ENCODE measurements at places on chromosomes 1 and 21.

- peak; percentile 21 for DNase-seq
These were observed 33.2 kb downstream of the NHLH2 start for GRCh38 chr1:115807723-115808122.

DNA sequence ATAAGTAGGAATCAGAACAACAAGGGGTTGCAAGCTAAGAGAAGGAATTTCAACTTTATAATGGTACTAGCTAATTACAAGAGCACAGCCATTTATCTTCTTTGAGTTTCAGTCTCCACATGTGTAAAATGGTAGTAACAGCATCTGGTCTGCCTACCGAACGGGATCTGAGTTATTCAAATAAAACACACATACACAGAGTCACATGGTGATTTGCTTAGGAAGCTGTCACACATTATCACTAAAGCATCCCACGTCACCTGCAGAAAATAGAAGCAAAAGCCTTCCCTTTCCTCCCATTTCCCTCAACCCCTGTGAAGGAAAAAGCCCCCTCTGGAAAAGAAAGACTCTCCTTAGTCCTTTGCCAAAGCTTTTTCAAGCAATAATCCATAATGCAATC lies 389.7 kb downstream of the OMA1 start:
- no peak for DNase-seq

DNA sequence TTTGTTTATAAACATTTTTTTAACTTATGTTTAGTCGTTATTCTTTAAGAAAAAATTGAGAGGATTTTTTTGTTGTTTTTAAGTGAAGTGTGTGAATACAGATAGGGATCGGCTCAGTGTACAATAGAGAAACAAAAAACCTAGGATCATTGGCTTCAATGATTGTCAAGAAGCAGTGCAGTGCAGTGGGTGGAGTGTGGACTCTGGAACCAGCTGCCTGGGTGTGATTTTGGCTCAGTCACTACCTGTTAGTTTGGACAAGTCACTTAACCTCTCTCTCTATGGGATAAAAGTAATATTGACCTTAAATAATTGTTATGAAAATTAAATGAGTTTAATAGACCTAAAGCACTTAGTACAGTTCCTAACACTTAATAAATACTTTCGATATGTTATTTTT lies 41.3 kb downstream of the SCCPDH start:
- no peak for DNase-seq

DNA sequence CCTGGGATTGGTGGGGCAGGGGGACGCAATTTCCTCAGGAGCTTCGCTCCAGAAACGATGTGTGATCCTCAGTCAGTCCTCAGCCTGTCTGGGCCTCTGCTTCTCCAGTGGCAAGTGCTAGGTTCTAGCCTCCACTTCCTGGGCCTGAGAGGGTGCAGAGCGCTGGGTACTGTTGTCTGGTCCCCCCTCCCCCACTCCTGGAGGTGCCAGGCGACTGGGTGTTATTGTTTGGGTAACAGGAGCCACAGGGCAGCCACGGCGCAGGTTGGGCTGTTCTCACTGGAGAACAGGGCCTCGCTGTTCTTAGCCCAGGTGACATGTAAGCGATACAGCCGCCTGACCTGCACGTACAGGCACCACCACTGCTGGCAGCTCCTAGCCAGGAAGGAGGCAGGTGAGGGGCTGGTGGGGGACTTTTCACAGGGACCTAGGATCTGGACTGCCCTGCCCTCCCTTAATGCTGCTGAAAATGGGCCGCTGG lies 2.1 kb downstream of the RPS6KA1 start:
- DNase-seq = no peak

- no peak for DNase-seq
These were observed 61.4 kb downstream of the EIF2B3 start for GRCh38 chr1:44924835-44925464.

- DNase-seq = peak; percentile 96
These were observed 18.9 kb downstream of the LDLRAP1 start for GRCh38 chr1:25562101-25562927.

DNA sequence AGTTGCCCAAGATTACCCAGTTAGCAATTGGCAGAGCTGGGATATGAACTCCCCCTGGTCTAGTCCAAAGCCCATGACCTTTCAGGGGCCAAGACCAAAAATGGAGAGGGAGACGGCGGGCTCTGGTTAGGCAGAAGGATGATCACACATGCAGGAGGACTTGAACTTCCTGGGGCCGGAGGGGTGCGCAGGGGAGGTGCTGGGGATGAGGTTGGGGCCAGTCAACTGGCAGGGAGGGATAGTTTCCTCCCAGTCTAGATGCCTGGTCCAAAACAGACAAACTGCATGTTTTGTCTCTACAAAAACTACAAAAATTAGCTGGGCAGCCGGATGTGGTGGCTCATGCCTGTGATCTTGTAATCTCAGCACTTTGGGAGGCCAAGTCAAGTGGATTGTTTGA lies 78.1 kb downstream of the NKAIN1 start:
- no peak for DNase-seq

DNA sequence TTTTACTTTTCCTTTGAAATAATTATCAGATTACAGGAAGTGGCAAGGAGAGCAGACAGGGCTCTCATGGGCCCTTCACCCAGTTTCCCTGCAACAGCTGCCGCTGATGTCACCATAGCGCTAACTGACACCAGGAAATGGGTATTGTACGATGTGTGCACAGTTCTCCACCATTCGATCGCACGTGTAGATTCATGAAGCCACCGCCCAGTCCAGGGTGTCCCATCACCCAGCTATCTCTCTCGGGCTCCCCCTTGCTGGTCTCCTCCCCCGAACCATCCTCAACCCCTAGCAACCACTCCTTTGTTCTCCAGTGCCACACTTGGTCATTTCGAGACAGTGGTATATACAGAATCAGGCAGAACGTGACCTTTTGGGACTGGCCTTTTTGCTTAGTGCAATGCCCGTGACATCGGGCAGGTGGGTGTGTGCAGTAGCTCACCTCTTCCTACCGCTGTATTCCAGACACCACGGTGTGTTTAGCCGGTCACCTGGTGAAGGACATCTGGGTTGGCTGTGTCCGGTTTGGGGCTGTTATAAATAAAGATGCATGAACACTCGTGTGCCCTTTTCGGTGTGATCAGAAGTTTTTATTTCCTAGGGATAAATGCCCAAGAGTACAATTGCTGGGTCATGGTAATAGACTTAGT lies 118.4 kb downstream of the CRYAA start:
- no peak for DNase-seq

DNA sequence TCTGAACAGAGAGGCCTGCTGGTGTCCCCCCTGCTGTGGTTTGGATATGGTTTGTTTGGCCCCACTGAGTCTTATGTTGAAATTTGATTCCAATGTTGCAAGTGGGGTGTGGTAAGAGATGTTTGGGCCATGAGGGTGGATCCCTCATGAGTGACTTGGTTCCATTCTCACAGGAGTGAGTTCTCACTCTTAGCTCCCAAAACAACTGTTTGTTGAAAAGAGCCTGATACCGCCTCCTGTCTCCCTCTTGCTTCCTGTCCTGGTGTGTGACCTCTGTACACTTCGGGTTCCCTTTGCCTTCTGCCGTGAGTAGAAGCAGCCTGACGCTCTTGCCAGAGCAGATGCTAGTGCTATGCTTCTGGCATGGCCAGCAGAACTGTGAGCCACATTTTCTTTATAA lies 60.5 kb downstream of the C21orf91 start:
- DNase-seq = no peak

- DNase-seq = peak; percentile 87
These were observed 48.1 kb downstream of the CDC14A start for GRCh38 chr1:100400404-100400803.

- DNase-seq = no peak
These were observed at the start of gene AJAP1 for GRCh38 chr1:4653796-4654725. TSS of gene AJAP1 (plus strand) at chr1:4654609. CDS start at chr1:4655426, 817 bp downstream.

DNA sequence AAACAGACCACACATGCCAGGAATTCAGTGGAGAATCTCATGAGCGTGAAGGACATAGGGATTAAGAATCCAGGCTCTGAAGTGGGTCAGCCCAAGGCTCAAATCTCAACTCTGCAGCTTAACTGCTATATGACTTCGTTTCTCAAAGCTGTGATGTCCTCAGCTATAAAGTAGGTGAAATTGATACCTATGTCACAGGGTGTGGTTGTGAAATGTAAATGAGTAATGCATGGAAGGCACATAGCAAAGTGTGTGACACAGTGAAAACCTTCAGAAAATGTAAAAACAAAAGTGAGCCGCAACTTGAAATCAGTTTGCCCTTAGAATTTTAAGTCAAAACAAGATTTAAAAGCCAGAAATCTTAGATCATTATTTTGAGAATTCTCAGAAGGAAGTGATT lies 145.7 kb upstream of the PRMT6 start:
- no peak for DNase-seq

GRCh38 chr1:212618466-212619210 lies 10.1 kb downstream of the ATF3 start:
- no peak for DNase-seq

DNA sequence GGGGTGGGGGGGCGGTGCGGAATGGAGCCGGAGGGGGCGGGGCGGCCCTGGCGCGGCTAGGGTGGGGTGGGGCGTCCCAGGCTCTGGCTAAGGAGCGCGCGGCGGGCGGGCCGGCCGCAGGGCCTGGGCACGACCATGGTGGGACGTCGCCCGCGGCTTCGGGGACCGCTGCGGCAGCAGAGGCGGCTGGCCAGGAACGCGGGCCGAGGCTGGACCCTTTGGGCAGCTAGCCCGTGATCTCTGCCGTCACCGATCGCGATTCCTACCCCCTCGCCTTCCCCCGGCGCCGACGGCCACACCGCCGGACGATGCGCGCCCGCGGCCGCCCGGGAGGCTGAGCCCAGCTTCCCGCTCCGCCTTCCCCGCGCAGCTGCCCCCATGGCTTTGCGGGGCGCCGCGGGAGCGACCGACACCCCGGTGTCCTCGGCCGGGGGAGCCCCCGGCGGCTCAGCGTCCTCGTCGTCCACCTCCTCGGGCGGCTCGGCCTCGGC lies at the start of gene MAP3K21:
MAP3K21 (plus strand) TSS at position 74 of the 491 bp plus-strand sequence; CDS start at position 379, 305 bp downstream.
- DNase-seq = no peak

DNA sequence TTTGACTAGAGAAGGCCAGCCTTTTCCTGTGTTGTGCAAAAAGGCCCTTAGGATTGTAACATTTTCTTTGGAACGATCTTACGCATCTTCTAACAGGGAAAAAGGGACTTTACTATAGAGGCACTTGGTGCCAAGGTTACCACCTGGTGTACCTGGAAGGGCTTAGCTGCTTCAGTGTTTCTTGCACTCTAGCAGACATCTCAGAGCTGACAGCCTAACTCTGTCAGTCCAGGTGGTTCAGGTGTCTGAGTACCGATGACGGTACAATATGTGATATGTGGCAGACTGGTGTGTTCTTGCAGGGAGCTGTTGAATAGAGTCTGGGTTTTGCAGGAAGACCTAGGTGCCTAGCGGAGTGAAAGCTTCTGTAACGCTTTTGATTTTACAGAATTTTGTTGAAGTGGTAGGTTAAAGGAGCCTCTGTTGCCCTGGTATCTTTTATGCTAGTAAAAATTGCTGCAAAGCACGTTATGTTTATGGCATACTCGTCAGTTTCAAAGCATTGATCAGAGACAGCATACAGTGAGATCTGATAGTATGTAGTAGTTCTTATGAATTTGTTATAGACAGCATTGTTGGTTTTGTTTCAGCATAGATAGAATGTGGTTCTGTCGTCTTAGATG lies 1.4 kb downstream of the MAGI3 start:
- DNase-seq = peak; percentile 33

- no peak for DNase-seq
These were observed 15.2 kb downstream of the NR5A2 start for GRCh38 chr1:200042552-200043335.

- no peak for DNase-seq
These were observed 22.8 kb downstream of the LACTBL1 start for GRCh38 chr1:22949822-22950331.

DNA sequence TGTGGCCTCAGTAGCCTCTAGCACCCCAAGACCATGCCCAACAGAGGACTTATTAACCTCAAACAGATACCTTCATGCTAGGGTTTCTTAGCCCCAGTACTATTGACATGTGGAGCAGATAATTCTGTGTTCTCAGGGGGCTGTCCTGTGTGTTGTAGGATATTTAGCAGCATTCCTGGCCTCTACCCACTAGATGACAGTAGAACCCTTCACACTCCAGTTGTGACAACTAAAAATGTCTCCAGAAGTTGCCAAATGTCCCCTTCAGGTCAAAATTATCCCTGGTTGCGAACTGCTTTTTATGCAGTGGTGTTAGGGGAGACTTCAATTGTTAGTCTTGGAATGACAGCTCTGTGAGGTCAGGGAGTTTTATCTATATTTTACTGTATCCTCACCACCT lies 8.1 kb downstream of the KAZN start:
- DNase-seq = no peak

- DNase-seq = no peak
These were observed 9.9 kb downstream of the AMPD2 start for GRCh38 chr1:109629372-109630030.

GRCh38 chr1:245657371-245657770 lies 502.6 kb downstream of the KIF26B start:
- no peak for DNase-seq

- no peak for DNase-seq
These were observed 64.0 kb upstream of the ASB17 start for GRCh38 chr1:75996196-75996595.

GRCh38 chr1:224116131-224116530 lies 2.2 kb downstream of the FBXO28 start:
- peak; percentile 46 for DNase-seq

DNA sequence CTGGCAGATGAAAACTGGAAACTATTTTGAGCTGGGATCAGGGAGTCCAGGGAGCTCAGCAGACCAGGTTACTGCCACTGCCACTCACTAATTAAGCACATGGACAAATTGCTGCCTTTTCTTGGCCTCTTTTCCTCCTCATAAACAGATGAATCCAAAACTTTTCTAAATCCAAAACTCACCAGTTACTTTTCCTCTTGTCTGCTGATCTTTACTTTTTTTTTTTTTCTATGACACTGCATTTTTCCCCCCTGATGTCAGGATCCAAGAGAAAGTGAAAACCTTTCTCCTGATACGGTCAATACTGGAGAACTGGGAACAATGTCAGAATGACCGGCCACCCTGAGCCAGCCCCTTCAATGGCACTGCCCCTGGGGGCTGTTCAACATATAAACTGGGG lies 405.8 kb downstream of the DUSP10 start:
- DNase-seq = no peak

DNA sequence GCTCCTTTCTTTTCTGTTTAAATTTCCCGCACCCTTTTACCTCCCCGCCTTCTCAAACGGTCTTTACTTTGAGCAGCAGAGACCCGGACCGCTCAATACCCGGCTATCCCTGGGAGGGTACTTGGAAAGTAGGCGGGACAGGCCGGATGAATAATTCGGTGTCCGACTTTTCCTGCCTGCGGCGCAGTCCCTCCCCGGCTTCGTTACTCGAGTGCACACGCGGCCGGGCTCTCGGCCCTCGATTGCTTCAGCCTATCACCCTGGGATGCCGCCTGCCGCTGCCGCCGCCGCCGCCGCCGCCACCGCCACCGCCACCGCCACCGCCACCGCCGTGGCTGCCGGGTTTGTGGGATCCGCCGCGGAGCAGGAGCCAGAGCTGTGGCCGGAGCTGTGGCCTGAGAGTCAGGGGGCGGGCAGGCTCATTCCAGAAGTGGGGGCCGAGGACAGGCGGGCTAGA lies 382 bp upstream of the RASAL2 start:
- DNase-seq = peak; percentile 1

DNA sequence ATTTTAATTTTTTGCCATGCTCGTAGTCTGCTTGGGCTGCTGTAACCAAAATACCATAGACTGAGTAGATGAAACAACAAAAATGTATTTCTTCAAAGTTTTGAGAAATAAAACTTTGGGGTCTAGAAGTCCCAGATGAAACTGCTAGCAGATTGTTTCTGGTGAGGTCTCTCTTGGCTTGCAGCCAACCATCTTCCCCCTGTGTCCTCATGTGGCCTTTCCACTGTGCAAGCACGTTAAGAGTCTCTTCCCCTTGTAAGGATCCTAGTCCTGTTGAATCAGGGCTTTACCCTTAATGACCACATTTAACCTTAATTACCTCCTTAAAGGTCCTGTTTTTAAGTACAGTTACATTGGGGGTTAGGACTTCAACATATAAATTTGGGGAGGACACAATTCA lies 86.6 kb downstream of the PTBP2 start:
- no peak for DNase-seq
